ENCODE measurements at places on chromosomes 1 and 21.

DNA sequence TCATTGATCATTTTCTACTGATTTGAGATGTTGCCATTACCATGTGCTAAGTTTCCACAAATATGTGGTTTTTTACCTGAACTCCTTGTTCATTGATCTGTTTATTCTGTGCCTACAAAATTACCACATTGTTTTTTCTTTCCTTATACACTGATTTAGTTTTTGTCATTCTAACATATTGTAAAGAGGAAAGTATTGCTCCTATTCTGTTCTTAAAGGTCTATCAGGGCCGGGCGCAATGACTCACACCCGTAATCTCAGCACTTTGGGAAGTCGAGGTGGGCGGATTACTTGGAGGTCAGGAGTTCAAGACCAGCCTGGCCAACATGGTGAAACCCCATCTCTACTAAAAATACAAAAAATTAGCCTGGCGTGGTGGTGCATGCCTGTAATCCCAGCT is 75.1 kb downstream of the CAMTA1 start:
- no peak for DNase-seq

DNA sequence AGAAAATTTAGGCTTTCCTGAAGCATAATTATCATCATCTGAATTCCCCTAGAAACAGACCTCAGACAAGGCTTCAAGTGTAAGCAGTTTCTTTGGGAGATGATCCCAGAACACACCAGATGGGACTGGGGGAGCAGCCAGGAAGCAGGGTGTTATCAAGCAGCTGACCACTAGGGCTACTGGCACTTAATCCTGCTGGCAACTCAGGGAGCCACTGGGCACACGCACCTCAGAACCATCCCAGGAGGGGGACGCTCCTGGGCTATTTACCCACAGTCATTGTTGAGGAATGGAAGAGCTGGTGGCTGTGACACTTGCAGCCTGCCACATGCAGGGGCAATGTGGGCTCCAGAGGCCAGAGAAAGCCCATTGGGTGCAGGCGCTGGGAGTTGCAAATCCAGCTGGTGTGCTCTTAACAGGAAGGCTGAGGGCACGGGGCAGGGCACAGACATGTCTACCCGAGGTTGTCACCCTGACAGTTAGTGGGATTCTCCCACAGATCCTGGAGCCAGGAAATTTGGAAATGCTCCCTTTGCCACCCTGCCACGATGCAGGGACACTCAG is 15.1 kb upstream of the IL22RA1 start:
- DNase-seq: no peak

- no peak for DNase-seq
Observed at GRCh38 chr21:46145159-46145839, 10.1 kb downstream of the FTCD start.

- DNase-seq: peak; percentile 29
Observed at GRCh38 chr1:234342774-234343173, 30.5 kb upstream of the COA6 start.

DNA sequence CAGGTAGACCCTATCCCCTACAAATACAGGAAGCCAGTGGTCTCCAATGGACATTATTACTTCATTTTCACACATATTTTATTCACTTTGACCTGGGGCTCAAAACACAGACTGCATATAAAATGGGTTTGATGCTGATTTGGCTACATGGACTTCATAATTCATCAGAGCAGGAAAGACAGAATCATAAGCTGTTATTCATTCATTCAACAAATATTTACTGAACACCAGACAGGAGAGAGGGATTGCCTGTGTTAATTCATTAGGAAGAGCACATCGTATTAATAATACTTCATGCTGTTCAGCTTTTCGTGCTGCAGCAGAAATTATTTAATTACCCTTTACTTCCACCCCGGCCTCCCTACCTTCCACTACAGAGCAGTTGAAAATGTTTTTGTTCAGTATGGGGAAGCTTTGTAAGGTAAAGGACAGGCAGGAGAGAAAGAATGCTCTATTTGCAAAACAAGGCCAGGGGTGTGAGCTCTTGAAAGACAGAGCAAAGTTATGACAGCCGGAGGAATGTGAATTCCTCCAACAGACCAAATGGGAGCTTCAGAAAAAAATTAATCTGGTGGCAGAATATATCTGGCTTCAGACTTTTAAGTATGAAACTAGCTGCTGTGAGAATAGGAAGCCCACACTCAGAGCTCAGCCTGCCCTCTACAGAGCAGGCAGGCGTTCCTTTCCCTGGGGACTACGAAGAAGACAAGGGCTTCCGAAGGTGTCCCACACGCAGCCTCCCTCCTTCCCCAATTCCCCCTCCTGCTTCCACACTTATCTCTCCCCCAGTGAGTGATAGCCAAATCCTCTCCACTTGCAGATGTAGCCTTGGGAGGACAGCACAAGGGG is 58.0 kb downstream of the MDM4 start:
- no peak for DNase-seq

GRCh38 chr1:107291987-107292386 is 151.1 kb downstream of the NTNG1 start:
- DNase-seq: no peak

- DNase-seq: no peak
Observed at GRCh38 chr1:159838715-159839114, 12.0 kb downstream of the SLAMF8 start.

DNA sequence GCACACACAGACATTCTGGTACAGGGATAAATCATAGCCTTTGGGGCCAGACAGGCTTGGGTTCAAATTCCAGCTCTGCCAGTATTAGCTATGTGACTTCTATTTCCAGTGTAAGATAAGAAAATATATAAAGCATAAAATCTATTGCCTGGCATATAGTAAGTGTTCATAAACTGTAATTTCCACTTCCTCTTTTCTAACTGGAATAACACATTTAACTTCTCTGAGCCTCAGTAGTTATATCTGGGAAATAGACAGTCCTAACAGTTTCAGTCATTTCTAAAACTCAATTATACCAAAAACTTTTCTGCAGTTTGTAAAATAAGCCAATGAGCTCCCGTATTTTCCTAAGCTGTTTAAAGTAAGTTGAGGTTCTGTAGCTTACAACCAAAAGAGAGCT is 351.4 kb downstream of the ZNF326 start:
- DNase-seq: no peak

GRCh38 chr1:171841931-171842761 is 848 bp downstream of the DNM3 start:
- no peak for DNase-seq

DNA sequence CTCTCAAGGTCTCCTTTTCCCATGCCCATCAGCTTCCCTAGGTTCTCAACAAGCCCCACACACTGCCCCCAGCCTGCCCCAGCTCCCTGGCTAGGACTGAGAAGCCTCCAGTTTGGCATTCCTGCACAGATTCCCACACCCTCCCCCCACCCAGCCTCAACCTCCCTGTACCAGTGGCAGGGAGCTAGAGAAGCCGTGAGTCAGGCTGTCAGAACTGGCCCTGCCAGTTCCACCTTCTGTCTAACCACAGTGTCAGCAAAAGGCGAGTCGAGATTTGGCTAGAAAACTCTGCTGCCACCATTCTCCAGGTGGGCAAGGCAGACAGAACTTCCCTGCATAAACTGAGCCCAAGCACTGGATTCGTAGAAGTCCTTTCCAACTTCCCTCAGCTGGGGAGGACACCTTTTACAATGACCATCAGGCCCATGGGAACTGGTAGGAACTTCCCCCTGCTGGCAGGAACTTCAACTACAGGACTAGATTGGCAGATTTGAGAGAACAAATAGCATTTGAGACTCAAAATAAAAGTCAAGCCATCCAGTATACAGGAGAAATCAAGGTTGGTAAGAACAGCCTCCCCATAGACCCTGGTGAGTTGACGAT is 31.0 kb downstream of the TNNT2 start:
- DNase-seq: peak; percentile 16

- DNase-seq: no peak
Observed at GRCh38 chr21:17802572-17802971, 16.6 kb downstream of the C21orf91 start.

- DNase-seq: no peak
Observed at GRCh38 chr1:183590244-183591191, at the start of gene NCF2. Gene NCF2 (minus strand): TSS chr1:183590459. CDS start chr1:183590329, 130 bp downstream.

DNA sequence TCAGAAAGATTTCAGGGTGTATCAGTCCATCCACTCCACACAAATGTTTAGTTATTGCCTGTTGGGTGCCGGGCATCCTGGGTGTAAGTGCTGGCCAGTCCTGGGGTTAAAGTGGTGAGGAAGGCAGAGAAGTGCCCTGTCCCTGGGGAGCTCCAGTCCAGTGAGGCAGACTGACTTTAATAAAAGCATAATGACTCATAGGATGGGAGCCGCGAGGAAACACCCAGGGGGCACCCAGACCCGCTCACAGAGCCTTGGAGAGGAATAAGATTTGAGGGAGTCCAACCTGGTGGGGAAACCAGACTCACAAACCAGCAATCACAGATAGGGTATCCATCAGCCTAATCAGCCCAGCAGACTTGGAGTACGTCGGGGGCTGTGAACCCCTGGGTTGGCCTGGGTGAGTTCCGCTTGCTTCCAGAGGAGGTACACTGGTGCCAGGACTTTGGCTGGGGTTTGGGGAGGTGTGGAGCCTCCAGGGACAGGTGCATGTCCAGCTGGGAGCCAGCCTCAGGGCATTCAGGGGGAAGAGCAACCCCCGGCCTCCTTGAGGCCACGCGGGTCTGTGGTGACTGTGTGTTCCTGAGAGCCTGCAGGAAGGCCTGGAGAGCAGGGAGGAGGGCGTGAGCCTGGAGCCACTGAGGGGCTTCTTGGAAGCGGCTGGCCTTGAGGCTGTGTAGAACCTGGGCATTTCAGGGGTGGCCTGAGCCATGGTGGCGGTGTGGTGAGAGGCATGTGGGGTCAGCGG is 3.7 kb downstream of the PEAR1 start:
- DNase-seq: no peak

GRCh38 chr1:170460414-170461155 is 71.4 kb upstream of the GORAB start:
- DNase-seq: no peak

DNA sequence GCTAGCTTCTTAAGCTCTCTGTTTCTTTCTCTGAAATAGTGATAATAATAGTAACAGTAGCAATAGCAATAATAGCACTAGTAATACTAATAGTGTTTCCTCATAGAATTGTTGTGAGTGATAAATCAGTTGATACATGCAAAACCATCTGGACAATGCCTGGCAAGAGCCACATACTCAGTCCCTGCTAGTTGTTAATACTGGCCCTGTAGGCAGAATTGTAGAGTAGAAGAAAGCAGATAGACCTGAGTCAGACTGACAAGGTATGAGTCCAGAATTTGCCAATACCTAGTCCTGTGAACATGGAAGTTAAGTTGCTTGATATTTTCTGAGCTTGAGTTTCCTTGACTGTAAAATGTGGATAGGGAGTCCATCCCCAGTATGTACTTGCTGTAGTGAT is 171.9 kb downstream of the C1orf21 start:
- DNase-seq: no peak
